ENCODE measurements at places on chromosomes 6 and 20.
A peak's percentile ranks its signal among the peaks of the same experiment; 100 is the strongest.

GRCh38 chr6:4358414-4359107 is 223.2 kb upstream of the ECI2 start:
- DNase-seq: no peak

DNA sequence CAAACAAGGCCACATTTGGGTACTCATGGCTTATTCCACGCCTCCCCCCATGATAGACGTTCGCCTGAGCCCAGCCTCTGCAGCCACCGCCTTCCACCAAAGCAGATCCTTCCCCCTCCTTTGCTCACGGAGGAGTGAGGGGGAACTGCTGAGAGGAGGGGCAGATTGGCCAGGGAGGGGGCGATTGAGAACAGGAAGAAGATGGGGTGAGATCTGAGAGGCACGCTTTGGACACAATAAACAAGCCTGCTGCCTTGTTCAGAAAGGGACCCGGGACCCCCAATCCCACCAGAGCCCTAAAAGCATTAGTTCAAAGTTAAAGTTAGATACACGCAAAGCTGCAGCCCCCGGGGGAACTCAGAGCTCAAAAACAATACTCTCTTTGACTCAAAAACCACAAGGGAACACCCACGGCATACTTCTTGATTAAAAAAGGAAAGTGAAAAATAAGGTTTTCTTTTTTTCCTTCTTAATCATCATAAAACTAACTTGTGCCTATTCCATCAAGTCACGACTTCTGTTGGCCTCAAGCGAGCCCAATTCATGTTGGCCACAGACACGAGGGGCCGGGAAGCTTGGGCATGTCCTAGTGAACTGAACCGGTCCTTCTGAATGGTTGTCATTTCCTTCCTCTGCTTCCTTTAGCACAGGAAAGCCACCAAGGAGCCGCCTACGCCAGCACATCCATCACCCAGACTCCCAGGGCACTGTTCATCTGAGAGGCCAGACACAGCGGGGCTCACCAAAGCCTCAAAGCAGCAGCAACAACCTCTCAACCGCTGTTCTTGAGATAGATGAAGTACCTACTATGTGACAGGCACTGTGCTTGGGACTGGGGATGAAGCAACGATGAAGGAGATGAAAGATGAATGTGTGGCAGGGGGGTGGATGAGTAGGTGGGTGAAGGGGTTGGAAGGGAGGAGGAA is 44.7 kb downstream of the NFATC2 start:
- no peak for DNase-seq

- peak; percentile 93 for DNase-seq
These were observed 36.2 kb downstream of the GCM1 start for GRCh38 chr6:53112404-53112803.

GRCh38 chr6:32803416-32803815 is 13.4 kb downstream of the HLA-DOB start:
- no peak for DNase-seq

GRCh38 chr6:10347561-10348327 is 67.1 kb downstream of the TFAP2A start:
- DNase-seq: no peak

- peak; percentile 71 for DNase-seq
These were observed 114.9 kb downstream of the FOXC1 start for GRCh38 chr6:1724616-1725015.

DNA sequence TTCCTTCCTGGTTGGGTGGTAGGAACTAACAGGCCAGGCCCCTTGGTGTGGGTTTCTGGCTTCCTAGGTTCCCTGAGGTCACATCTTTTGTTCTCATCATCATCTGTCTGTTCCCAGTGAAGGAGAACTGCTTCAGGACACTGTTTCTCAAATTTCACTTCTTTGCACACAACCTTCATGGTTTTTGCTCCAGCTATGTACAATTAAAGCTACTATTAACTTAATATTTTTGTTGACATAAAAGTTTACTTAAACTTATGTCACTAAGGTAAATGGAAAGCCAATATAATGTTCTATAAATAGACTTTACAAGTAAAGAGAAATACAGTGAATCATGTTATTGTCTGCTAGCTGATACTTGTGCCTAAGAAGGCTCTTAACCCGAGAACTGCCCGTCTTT is 120.7 kb upstream of the KCNG1 start:
- DNase-seq: no peak

Data from NCI-H146 (cell line).